ENCODE measurements at places on chromosomes 12 and 14.
A peak's percentile ranks its signal among the peaks of the same experiment; 100 is the strongest.

DNA sequence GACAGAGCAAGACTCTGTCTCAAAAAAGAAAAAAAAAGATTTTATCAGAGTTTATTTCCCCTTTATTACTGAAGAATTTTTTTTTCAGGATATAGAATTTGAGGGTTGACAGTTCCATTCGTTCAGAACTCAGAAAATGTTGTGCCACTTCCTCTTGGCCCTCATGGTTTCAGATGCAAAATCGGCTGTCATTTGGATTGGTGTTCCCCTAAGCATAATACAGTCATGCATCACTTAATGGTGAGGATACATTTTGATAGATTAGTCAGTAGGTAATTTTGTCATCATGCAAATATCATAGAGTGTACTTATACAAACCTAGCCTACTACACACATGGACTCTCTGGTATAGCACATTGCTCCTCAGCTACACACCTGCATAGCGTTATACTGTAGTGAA is 263.9 kb upstream of the RTL1 start:
- DNase-seq: no peak

DNA sequence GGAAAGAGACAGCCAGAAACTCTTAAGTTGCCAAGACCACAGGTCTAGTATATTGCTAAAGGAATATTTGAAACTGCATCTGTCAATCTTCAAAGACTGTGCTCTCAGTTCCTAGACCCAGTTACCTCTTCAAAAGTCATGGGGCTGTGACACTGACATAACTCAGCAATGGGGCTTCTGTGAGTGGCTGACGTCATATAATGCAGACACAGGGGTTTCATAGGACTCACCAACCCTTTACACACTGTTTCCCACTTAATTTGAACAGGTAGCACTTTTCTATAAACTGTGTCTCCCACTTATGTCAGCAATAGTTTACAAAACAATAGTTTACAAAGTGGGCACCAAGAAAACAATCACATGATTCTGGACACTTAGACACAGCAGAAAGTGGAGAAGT is 158.4 kb downstream of the GALC start:
- no peak for DNase-seq

DNA sequence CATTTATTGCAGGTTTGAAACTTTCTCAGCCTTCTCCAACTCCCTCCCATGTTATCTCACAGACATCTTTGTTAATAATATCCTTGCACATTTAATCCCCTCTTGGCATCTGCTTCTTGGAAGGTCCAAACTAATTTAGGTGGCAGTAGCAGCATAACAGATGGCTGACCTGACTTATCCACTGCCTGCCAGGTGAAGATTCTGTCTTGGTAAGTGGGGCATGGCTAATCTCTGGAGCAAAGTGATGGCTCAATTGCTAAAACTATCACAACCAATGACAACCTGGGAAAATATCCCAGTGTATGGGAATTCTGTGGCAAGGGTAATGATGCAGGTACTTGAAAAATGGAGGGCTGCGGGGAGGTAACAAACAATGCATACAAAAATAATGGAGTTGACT is 58.2 kb upstream of the ALG10B start:
- no peak for DNase-seq

DNA sequence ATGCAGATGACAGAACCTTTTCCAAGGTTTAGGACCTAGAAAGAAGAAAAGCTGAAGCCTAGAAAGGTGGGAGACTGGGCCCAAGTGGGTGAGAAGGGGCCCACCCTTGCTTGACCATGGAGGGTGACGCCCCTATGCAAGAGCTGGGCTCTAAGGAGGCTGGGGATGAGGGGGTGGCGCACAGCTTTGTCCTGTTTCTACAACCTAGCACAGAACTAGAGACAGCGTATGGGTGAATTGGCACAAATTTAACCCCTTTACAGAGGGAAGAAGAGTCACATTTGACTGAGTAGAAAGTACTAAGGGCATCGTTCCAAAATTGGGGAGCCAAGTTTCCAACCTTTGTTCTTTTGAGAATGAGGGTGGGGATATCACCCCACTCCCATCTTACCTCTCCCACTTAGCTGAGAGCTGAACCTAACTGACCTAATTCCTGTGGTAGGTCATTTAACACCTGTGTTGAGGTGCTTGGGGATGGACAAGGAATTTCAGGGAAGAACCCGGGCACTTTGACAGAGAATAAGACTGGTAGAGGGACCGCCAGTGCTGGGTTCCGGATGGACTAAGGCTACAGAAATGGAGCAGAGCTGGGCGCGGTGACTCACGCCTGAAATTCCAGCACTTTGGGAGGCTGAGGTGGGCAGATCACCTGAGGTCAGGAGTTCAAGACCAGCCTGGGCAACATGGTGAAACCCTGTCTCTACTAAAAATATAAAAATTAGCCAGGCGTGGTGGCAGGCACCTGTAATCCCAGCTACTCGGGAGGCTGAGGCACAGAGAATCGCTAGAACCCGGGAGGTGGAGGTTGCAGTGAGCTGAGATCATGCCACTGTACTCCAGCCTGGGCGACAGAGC is 5.2 kb downstream of the NFKBIA start:
- no peak for DNase-seq

- DNase-seq: no peak
Measured at GRCh38 chr12:11186837-11187236, at the start of gene TAS2R42. TSS of gene TAS2R42 (minus strand) at chr12:11186937. CDS start at chr12:11186937, 0 bp downstream.

GRCh38 chr12:67256649-67257048 is 12.5 kb upstream of the CAND1 start:
- no peak for DNase-seq

GRCh38 chr14:34650786-34651584 is 21.0 kb upstream of the SNX6 start:
- no peak for DNase-seq

- DNase-seq: no peak
Measured at GRCh38 chr12:52811191-52812072, 2.5 kb downstream of the KRT4 start.

DNA sequence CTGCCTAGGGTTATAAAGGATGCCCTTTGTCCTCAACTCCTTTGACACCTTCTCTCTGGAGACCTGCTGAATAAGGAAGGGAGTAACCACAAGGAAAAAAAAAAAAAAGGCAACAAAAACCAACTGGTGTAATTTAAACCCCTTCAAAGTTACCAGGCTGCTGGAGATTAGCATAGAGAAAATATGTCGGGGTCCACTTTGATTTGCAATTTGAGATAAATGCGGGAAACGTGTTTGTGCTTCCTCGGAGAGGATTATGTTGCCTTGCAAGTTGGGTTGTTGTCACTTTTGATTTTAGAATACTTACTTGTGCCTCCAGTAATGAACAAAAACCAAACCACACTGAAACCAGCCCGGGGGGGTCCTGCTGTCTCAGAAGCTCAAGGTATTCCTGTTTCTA is 200.2 kb upstream of the MYL2 start:
- DNase-seq: no peak

GRCh38 chr12:109677279-109677691 is 36.3 kb upstream of the FAM222A start:
- peak; percentile 82 for DNase-seq

DNA sequence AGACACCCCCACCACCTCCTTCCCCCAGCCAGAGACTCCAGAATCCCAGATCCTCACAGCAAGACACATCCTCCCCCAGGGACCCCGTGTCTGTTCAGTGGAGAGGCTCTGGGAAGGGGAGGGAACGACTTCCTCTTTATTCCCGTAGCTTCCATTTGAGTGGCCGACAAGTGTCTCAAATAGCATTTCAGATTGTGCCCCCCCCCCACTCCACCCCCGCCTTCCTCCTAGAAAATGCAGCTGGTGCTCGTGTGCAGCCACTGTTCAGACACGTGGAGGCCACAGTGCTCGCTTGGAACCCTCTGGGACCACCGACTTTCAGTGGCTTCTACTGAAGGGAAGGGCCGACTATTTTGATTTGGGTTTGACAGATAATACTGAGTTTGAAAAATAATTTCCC is 14.3 kb downstream of the PPP2R5C start:
- DNase-seq: no peak

DNA sequence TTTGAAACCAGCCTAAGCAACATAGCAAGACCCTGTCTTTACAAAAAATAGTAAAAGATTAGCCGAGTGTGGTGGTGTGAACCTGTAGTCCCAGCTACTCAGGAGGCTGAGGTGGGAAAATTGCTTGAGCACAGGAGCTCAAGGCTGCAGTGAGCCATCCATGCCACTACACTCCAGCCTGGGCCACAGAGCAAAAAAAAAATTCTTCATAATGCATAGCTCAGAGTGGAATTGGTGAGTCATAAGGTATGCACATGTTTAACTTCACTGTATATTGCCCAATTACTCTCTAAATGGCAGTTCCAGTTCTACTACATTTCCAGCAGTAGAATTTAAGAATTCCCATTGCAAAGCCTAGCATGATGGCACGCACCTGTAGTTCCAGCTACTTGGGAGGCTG is 26.8 kb upstream of the CLIP1 start:
- DNase-seq: no peak

DNA sequence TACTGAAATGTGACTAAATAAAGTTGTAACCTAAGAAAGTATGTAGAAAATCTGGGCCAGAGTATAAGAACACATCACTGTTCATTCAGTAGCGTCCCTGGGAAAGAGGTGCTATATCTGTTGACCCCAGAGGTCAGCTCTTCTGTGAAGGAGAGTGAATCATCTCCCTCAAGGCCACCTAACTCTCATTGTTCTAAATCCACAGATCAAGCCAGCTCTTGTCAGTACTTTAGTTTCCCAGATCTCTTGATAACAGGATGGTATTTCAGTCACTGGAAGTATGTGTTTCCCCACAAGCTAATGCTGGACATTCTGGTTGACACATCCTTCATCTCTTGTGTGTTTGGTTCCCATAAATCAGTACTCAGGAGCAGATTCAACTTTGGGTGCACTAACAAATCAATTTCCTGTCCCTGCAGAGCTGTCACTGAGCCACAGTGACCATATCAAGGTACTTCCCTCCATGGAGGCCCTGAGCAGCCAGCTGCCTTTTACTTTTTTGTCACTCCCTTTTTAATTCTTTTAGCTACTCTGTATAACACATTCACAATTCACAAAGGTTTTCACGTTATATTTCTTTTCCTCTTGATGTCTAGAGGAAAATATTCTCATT is 7.8 kb downstream of the KRT1 start:
- no peak for DNase-seq

DNA sequence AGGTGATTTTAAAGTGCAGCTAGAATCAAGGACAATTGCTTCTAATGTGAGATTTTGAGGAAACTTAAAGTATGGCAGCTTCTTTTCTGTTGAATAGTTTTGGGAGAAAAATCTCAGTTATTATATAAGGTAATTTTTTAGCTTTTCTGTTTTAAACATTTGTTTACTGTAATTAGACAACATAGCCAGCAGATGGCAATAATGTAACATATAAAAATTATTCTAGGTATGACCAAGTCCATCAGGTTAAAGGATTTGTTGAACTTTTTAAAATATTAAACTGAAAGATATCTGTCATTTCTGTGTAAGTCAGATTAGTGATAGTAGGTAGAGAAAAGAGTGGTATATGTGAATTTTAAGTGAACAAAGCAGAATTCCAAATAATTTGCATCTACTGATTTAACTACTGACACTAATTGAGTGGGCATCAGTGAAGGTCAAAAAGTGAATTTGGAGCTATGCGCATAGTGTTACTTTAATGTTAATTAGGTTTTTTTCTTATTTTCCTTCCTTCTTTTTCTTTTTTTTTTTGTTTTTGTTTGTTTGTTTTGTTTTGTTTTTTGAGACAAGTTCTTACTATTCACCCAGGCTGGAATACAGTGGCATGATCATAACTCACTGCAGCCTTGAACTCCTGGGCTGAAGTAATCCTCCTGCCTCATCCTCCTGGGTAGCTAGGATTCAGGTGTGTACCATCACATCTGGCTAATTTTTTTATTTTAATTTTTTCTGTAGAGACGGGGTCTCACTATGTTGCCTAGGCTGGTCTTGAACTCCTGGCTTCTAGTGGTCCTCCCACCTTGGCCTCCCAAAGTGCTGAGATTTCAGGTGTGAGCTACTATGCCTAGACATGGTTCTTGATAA is 18.6 kb downstream of the PRORP start:
- DNase-seq: no peak

GRCh38 chr12:68446901-68447796 is 115.0 kb upstream of the MDM1 start:
- DNase-seq: peak; percentile 71

- no peak for DNase-seq
Measured at GRCh38 chr12:92987846-92988621, 58.9 kb upstream of the EEA1 start.

- DNase-seq: no peak
Measured at GRCh38 chr14:99134516-99135046, 137.4 kb downstream of the BCL11B start.

GRCh38 chr12:998020-998874 is 7.2 kb downstream of the ERC1 start:
- no peak for DNase-seq

DNA sequence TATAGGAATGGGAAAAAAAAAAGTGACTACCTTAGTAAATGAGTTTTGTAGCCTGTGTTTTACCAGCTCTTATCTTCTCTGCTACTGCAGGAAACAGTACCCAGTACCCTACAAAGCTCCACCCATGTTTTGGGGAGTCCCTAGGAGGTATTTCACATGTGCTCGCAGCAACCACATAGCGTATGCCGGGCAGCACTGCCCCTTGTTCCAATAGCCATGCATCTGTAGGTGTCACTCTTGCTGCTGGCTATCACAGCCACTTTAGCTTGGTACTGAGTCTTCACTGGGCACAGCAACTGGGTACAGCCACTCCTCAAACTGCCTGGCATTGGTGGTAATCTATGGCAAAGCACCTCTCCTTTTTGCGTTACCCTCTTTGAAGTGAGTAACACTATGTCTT is 2.0 kb upstream of the MDM1 start:
- DNase-seq: peak; percentile 49

- no peak for DNase-seq
Measured at GRCh38 chr14:68897559-68898155, 81.4 kb downstream of the ACTN1 start.

- DNase-seq: no peak
Measured at GRCh38 chr14:77157740-77158139, 16.1 kb upstream of the ZDHHC22 start.

- no peak for DNase-seq
Measured at GRCh38 chr14:59225281-59225680, 36.8 kb downstream of the DAAM1 start.

DNA sequence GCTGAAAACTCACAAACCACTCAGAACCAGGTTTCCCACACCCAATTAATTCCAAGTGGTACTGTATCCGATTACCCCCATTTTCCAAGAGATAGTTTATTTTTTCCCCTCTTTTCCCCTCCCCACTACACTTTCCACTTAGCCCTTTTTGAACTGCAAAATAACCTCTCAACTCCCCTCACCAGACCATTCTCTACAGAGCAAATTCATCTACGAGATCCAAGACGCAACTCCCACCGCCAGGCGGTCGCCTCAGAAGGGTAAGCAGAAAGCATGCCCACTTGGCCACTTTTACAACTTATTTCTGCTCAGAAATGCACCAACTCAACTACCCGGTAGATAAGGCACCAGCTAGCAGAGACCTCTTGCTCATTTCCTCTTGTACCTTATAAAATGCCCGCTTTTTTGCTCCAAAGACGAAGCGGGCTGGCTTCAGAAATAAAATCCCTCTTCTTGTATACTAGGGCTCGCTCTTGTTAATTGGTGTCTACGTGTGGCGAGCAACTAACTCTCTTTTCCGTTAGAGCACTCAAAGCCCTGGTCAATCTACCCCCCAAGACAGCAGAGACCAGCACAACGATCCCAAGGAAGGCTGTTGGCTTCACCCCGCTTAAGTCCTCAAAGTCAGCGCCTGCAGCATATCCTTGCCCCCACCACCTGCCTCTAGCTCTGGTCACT is 910 bp upstream of the SRP54 start:
- DNase-seq: no peak

Data from ecto neural progenitor cell (in vitro differentiated cells).